Stimulated activated CD4-positive, alpha-beta T cell treated with anti-CD3 and anti-CD28 coated beads, TNF-alpha, amount 100 ng/mL, for 1 hour (primary cell): ENCODE measurements at places on chromosomes 2 and 18.

GRCh38 chr2:16226943-16227664 is 286.8 kb downstream of the MYCN start:
- DNase-seq = no peak

DNA sequence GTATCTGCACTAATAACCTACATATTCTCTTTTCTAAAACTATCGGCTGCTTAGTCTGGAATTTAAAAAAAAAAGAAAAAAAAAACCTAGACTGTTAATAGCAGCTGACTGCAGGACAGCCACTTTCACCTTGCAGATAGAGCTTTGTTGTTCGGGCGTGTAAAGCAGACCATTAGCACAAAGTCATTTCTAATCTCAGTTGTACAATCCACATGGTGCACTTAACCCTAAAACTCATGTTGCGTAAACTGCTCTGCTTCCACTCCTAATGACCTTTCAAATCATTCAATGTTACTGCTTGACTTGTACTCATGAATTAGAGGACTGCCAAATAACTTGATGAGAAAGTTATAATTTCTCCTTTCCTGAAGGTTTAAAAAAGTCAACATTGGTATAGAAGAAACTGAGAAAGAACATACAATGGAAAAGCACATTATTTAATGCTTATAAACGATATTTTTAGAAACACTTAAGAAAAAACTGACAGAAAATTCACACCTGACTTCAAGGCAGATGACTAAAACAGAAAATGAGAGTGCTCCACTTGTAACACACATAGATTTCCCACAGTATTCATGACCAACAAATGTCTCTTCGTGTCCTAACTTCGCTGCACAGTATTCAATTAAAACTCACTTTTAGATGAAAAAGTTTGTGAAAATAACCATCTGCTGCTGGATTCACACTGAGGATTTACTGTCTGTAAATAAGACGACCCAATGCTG is 2.6 kb downstream of the CDH2 start:
- DNase-seq = no peak

DNA sequence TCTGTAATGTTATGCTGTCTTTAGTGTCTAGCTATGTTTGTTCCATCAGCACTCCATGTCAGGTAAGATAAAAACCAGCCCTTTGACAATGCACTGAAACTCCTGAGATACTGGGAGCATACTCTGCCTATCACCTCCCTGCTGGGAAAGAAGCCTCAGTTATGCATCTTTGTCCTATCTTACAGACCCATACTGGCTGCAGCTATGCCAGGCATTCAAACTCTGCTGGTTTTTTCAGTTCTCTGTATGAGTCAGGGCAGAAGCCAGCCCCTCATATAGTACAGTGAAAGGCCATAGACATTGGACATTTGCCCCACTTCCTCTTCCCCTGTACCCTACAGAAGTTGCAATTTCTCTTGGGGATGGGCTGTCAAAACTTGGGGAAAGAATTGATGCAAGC is 181.1 kb upstream of the RGPD4 start:
- DNase-seq = no peak

- no peak for DNase-seq
Observed at GRCh38 chr2:174546519-174547506, 50.8 kb downstream of the WIPF1 start.

DNA sequence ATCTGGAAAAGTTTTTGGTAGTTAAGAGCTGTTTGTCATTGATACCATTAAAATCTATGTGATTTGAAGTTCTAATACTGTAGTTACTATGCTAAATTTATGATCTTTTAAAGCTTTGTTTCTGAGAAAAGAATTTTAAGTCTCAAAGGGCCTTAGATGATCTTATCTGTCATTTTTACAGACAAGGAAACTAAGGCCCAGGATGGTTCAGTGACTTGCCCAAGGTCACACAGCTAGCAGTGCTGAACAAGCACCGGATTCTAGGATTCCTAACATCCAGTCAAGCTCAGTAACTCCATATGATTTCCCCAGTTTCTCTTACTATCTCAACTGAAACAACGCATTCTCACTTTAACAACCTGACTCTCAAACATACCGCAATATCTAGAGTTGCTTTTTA is 37.7 kb downstream of the PELI1 start:
- DNase-seq = no peak

GRCh38 chr18:31274931-31275330 is 43.0 kb upstream of the DSG1 start:
- DNase-seq = no peak

- DNase-seq = no peak
Observed at GRCh38 chr2:47172156-47172921, 17.2 kb upstream of the STPG4 start.

- no peak for DNase-seq
Observed at GRCh38 chr2:230358305-230358704, 31.3 kb downstream of the SP140L start.

GRCh38 chr18:72985686-72986085 is 117.9 kb upstream of the NETO1 start:
- DNase-seq = no peak

- DNase-seq = no peak
Observed at GRCh38 chr2:12064153-12064552, 317.7 kb downstream of the LPIN1 start.

DNA sequence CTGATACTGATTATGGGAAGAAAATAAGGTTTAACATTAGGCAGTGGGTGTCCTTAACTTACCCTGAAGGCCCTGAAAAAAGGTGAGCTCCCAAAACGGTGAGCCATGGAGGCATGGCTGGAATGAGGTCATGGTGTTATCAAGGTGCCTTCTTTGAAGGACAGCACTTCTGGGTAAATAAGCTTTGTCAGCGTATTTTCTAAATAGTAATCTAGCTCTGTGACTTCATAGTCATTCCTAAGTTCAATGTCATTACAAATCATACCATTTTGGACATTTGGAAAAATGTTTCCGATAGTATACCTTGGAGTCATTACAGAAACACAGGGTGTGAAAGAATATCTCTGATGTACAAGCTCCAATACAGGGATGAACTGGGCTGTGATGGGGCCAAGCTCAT is 35.2 kb upstream of the CNGA3 start:
- DNase-seq = no peak

GRCh38 chr2:43146083-43146482 is 80.3 kb downstream of the ZFP36L2 start:
- no peak for DNase-seq

- no peak for DNase-seq
Observed at GRCh38 chr2:190649798-190650390, 1.0 kb downstream of the NAB1 start.

DNA sequence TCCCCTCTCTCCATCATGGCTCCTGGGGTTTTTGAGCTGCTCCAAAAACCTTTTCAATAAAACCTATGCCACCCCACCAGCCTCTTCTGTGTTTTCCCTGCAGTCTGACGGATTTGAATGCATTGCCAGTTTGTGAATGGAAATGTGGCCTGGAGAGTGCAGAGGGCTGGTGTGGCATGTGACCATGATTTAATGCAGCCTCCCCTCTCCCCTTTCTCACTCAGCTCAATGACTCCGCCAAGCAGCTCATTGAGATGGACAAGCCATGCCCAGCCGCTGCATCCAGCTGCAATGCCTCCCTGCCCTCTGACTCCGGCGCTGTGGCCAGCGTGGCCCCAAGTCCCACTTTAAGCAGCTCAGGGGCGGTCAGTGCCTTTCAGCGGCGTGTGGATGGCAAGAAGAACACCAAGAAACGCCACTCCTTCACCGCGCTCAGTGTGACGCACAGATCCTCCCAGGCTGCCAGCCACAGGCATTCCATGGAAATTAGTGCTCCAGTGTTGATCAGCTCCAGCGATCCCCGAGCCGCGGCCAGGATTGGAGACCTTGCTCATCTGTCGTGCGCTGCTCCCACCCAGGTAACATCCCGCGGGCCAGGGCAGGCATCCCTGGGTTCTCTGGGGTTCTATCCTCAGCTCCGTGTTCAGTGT is 215.3 kb downstream of the SEPTIN10 start:
- no peak for DNase-seq

DNA sequence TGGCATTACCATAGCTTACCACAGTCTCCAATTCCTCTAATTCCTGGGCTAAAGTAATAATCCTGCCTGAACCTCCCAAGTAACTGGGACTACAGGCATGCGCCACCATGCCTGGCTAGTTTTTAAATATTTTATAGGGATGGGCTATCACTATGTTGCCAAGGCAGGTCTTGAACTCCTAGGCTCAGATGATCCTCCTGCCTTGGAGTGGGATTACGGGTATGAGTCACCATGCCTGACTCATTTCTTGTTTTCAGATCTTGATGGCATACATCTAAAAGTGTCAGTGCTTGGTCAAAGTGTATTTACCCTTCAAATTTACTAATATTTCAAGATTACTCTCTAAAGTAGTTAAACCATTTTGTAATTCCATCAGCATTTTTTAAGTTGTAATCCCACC is 9.4 kb upstream of the SOCS6 start:
- DNase-seq = no peak

GRCh38 chr18:9634856-9635255 is 20.5 kb upstream of the PPP4R1 start:
- no peak for DNase-seq

- DNase-seq = no peak
Observed at GRCh38 chr2:80030135-80030534, 274.4 kb downstream of the LRRTM1 start.

DNA sequence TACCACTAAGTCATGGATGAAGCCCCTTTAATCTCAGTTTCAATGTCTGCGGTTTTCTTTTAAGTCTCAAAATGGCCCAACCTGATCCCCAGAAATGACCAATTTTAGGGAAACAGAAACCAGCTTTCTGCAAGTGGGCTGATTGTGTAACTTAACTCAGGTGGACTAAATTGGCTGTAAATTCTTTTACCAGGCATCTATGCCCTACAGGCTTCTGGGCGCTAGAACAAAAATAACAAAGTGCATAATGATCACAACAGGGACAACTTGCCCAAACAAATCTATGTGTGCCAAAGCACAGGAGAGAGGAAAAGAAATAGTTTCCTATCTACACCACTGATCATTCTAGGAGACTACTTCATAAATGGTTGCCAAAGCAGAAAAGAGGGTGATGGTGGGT is 112.3 kb upstream of the SETBP1 start:
- no peak for DNase-seq

- no peak for DNase-seq
Observed at GRCh38 chr2:42195559-42195958, 26.4 kb downstream of the EML4 start.

- no peak for DNase-seq
Observed at GRCh38 chr18:30929718-30930117, 112.8 kb downstream of the DSC3 start.
